ENCODE measurements at places on chromosomes 16 and 17.

- no peak for DNase-seq
These were observed 50.2 kb upstream of the SDK2 start for GRCh38 chr17:73694491-73694890.

DNA sequence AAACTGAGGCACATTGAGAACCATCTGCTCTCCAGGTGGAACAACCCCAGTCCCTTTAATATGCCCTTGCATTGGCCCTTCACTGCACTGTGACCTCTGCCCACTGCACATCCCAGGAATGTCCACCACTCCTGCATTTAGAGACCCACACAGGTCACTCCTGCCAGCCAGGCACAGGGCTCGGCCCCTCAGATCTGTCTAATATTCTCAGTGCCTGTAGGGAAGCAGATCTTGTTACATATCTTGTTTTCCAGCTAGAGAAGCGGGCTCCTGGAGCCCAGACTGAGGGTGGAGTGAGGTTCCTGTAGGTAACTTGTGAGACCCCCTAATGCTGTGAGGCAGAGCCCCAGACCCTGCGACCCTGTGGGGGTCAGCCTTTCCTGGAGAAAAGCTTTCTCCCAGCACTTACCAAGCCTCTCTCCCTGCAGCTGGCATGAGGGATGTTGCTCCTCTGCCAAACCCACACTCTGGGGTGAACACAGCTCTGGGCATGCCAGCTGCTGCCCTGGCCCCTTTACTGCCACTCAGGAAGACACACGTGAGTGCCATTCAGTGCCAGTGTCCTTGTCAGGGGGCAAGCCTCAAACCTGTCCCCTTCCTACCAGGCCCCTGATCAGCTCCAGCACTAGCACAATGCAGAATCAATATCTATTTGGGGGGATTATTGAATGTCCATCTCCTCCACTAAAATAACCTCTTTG is 40.3 kb upstream of the CRHR1 start:
- no peak for DNase-seq

- peak; percentile 97 for DNase-seq
These were observed 660 bp downstream of the RHBDF1 start for GRCh38 chr16:71540-72401.

GRCh38 chr16:53636978-53637377 is 66.7 kb downstream of the RPGRIP1L start:
- no peak for DNase-seq

- DNase-seq, result no peak
These were observed 12.5 kb downstream of the EPN2 start for GRCh38 chr17:19249681-19250080.

GRCh38 chr16:64858076-64858475 is 263.8 kb downstream of the CDH11 start:
- DNase-seq, result no peak

DNA sequence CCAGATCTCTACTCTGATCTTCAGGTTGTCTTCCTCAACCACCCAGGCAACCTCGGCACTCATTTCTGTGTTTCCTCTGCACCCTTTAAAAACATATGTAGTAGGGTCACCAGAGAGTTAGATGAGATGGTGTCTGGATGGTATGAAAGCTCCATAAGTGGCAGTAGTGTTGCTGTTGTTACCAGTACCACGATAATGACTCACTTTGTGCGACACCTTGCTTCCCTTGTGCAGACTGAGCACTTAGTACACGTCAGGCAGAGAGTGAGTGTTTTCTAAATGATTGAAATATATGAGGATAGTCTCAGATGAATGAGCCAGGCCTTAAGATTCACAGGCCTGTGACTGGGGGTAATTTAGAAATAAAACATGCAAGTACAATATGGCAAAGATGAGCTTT is 188.7 kb downstream of the MAF start:
- no peak for DNase-seq

DNA sequence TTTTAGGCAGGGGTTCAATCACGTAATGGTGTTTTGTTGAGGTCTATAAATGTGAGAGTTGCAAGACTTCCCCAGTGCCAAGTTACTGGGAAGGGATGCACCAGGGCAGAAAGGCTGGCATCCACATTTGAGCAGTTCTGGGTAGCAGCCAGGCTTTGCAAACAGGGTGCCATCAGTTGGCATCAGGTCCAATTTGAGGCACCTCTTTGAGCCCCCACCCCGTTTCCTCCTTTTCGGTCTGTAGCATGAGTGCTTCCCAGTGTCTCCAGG is 142.6 kb upstream of the CACNG5 start:
- DNase-seq, result no peak

DNA sequence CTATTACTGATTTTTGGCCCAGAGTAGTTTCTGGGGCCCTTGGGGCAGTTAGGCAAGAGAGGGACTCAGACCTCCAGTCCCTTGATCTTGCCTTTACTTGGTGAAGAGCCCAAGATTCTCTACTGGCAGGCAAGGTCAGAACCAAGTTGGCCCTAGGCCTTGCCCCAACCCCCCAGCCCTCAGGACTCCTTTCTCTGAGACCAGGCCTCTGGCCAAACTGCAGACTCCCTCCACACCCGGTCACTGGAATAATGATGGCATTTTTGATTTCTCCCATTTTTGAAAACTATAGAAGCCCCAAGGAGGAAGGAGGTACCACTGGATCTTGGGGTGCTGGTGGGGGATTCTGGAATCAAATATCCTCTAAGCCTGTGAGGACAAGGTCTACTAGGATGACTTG is 18.0 kb upstream of the HOXB9 start:
- DNase-seq, result no peak

DNA sequence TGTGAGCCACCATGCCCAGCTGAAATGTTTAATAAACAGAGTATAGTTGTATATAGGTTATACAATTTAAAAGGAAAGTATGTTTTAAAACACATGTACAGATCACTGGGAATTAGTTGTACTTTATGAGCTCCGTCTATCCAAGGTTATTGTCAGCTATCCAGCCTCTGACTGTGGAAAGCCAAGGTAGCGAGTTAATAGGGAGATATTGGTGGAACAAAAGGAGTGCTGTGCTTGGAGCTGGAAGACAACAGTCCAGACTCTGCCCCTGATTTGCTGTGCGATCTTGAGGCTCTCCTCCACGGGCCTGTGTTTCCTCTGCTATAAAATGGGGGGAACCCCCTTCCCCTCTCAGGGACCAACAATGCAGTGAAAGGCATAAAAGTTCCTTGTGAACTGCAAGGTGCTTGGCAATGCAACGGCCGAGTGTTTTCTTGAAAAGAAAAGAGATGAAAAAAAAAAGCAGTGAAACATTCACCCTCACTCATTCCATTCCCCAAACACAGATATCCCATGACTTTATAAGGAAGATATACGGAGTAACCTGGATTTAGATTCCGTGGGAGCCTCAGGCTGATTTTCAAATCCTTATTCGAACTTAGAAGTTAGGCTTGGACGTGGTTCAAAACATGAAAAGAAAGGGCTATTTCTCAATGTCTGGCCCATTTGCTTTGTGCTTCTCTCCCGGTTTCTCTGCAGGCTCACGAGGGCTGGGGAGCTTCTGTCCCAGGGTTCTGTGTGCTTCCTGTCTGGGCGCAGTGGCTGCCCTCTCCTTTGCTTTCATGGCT is 34.1 kb downstream of the CUEDC1 start:
- DNase-seq, result no peak

DNA sequence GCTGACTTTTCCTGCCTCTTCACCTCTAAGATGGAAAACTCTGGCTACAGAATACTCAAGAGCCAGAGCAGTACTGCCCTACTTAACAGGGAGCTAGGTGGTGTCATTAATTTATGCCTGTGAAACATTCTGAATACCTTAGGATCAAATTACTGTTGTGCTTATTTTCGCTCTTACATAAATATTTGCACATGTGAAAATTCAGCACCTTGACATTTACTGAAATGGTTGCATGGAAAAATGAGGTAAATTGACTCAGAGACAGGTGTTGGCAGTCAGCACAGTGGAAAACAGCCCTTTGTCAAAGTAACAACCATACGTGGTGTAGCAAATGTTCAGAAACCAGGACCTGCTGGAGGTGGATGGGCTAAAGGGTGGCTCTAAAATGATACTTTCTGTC is 193.6 kb downstream of the CDH8 start:
- no peak for DNase-seq

- DNase-seq, result no peak
These were observed 729 bp downstream of the ADORA2B start for GRCh38 chr17:15945527-15946191.

- peak; percentile 73 for DNase-seq
These were observed 147.3 kb downstream of the SNX11 start for GRCh38 chr17:48254896-48255295.

GRCh38 chr16:75323933-75324332 is 72.5 kb upstream of the BCAR1 start:
- DNase-seq, result no peak

- no peak for DNase-seq
These were observed 68.5 kb downstream of the RPA1 start for GRCh38 chr17:1898332-1898731.

DNA sequence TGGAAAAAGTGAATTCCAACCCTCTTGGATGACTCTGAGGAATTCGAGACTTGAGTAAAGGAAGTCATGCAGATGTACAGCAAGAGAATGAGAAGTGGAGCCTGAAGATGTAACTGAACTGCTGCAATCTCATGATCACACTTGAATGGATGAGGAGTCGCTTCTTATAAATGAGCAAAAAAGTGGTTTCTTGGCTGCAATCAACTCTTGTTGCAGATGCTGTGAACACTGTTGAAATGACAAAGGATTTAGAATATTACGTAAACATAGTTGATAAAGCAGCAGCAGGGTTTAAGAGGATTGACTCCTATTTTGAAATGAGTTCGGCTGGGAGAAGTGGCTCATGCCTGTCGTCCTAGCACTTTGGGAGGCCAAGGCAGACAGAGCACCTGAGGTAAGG is 25.5 kb downstream of the ASPA start:
- DNase-seq, result no peak

Measured in mesendoderm (in vitro differentiated cells).